ENCODE measurements at places on chromosomes 13 and 19.

DNA sequence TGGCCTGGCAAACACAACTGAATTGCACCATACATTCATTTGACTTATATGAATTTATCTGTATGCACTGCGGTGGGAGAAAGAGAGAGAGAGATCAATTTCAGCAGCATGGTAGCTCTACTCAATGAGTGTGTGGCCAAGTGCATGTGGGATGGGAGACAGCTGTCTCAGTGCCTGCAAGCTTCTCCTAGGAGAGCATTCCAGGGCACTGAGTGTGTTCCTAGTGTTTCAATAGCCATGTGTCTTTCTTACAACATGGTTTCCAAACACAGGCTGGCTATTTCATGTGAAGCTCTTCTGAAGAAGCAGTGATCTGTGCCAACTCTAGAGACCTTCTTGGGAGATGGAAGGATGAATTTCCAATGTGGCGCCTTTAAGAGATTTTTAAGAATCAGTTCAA is 43.5 kb downstream of the NEK5 start:
- no peak for DNase-seq

DNA sequence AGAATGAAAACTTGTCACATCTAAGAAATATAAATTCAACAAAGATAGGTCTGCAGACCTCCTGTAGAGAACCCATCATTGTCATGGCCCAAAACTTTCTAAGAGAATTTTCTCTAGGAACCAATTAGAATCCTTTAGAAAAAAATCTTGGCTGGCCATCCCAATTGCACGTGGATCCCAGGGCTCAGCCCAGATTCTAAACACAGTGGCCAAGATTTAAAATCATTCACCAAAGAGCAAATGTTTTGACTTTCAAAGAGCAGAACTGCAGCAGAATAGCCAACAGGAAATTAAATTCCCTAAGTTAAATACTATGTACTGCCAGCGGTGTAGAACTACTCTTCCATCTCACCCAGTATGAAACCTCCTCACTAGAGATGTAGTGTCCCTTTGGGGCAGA is 21.3 kb downstream of the IPO5 start:
- no peak for DNase-seq

DNA sequence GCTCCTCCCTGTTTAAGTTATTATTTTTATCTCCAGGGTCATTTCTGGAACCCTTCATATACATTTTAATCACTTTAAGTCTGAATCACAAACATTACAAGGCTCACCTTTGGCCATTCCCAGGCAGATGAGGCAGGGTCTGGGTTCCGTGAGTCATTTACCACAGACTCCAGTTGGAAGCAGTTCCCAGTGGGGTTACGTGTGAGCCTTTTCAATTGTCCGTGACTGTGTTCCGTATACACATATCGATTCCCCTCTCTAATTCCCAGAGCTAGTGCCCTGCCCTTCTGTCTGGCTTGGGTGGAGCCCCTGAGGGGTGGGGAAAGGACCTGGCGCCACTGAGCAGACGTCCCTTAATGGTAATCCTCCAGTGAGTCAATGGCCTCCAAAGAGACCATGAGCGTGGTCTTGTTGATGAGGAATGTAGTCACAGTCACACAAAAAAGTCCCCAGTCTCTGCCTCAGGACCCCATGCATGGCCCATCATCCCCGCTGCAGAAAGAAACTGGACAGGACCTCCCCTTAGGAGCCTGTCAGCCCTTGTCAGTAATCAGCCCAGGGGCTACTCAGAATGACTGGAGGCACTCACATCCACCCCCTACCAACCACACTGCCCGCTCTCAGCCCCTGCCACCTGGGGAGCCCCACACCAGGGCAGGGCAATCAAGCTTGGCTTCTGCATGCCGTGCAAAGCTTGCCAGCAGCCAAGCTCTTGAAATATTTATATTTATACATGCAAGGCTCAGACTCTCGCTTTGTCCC is 144.4 kb downstream of the ZIC5 start:
- DNase-seq, result no peak

DNA sequence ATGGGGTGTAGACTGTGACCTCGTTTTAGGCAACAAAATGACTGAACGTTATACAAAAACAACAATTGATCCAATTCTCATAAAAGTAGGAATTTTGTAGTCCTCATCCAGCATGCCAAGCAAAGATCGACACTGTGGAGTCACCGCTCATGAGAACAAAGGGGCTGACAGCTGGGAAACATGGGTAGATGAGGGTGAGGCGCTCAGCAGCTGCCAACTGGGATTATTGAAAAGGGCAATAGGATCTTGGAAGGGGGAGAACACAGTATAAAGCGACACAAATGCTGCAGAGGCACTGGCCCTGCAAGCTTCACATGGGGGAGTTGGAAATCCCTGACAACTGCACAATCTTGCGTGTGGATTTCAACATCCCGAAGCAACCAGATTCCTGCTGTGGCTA is 5.4 kb upstream of the ZNF765 start:
- DNase-seq, result no peak

DNA sequence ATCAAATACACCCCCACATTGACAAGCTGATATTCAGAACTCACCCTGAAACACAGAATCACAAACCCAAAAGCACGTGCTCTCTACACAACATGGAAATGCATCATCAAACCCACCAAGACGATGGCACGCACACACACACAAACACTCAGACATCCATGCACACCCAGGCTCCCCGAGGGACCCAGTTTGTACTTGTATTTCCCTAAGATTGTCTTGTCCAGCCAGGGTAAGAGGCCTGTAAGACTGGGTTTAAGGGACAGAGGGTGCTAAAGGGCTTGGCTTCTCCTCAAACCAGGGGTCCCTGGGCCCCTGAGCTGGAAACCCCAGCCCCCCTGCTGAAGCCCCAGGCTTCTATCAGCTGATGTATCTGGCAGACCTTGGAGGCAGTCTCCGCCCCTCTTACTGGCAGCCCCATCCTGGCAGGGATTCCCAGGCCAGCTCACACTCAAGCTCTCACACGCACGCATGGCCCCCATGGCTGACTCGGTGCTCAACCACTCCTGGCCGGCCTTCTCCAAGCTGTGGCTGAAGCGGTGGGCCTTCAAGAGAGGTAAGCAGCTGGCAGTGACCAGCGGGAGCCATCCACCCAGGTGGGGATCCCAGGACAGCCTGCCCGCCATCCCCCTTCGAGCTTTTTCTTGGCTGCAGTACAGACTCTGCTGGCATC is 6.5 kb downstream of the ARHGEF18 start:
- no peak for DNase-seq

DNA sequence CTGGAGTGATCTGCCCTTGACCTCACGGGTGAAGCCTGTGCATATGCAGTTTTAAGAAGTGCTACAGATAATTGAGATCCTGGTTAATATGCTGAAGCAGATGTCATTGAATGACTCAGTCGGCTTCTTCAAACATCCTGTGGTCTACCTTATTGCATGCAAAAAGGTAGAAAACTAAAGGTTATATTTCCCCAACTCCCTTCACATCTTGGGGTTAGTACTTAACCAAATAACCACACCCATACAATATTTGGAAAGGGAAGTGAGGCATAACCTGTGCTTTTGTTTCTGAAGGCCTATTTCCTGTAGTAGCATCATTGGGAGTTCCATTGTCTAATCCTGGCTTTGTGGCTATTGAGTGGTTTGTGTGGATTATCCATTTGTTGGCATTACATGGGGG is 58.3 kb downstream of the RAP2A start:
- no peak for DNase-seq

- DNase-seq, result no peak
These were observed 11.7 kb downstream of the DACT3 start for GRCh38 chr19:46648961-46649960.

DNA sequence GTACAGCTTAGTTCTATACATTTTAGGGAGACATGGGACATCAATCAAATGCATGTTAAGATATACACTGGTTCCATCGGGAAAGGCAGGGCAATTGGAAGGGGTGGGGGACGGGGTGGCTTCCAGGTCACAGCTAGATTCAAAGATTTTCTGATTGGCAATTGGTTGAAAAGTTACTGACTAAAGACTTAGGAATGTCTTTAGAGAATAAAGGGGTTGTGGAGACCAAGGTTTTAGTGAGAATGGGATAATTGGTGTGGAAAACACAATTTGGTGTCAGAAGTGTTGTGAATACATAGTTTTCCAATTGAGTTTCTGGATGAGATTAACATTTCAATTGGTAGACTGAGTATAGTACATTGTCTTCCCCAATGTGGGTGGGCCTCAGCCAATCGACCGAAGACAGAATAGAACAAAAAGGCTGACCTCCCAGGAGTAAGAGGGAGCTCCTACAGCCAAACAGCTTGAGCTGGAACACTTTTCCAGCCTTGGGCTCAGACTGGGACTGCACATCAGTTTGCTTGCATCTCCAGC is 988 bp upstream of the CCDC169 start:
- DNase-seq, result no peak

DNA sequence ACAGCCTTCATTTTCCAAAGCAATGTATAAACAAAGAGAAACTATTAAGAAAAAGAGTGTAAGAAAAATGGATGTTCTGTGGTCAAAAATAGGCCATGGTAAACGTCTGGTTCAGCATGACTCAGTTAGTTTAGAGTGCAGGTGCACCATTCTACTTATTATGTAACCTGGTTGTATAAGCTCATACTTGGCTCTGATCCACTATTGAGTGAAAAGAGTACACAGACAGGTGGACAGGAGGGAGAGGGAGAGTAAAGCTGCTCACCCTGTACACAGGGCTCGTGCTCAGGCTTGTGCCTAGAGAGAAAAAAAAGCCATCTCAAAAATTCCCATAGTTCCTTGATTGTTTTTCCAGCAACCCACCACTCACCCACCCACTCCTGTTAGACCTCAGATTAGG is 85.8 kb upstream of the ZNF91 start:
- no peak for DNase-seq

GRCh38 chr13:38417241-38417640 is 67.6 kb downstream of the UFM1 start:
- DNase-seq, result no peak

DNA sequence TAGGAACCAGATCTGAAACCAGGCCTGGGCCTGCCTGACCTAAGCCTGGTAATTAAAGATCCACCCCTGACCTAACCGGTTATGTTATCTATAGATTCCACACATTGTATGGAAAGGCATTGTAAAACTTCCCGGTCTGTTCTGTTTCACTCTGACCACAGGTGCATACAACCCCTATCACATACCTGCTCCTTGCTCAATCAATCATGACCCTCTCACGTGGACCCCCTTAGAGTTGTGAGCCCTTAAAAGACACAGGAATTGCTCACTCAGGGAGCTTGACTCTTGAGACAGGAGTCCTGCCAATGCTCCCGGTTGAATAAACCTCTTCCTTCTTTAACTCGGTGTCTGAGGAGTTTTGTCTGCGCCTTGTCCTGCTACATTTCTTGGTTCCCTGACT is 27.3 kb upstream of the ZNF562 start:
- no peak for DNase-seq

- DNase-seq, result no peak
These were observed 183.0 kb downstream of the TSHZ3 start for GRCh38 chr19:31166206-31166605.

- DNase-seq, result no peak
These were observed 180.5 kb downstream of the IRS2 start for GRCh38 chr13:109605846-109606245.

GRCh38 chr19:4660181-4660791 is 9.9 kb downstream of the MYDGF start:
- DNase-seq, result no peak

DNA sequence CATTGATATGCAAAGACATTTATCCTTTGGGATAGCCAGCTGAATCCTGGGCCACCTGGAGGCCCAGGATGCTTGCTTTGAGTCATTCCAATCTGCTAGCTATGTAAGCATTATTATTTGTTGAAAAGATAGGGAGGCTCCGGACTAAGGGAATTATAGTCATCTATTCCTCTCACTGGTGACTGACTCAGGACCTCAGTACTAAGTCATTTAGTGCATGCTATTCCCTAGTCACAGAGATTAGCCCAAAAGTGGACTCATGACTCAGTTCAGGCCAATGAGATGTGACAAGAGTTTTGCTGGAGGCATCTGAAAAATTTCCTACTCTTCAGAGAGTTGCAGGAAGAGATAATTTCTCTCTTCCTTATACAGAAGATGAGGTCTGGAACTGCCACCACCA is 67.9 kb upstream of the ITM2B start:
- no peak for DNase-seq
